ENCODE measurements at places on chromosomes 16 and 17. TPM values are rescaled to one million over a fixed set of nuclear protein-coding genes. Genes with fewer than 3 reads are reported as not detected.

- DNase-seq = no peak
Measured at GRCh38 chr17:52678211-52678610, 519.7 kb upstream of the CA10 start.

- DNase-seq = no peak
Measured at GRCh38 chr16:3812469-3813172, 67.9 kb downstream of the CREBBP start.

GRCh38 chr17:38600416-38600815 is 5.3 kb downstream of the SRCIN1 start:
- DNase-seq = no peak

- no peak for DNase-seq
Measured at GRCh38 chr16:4450931-4451519, 23.4 kb downstream of the NMRAL1 start.

DNA sequence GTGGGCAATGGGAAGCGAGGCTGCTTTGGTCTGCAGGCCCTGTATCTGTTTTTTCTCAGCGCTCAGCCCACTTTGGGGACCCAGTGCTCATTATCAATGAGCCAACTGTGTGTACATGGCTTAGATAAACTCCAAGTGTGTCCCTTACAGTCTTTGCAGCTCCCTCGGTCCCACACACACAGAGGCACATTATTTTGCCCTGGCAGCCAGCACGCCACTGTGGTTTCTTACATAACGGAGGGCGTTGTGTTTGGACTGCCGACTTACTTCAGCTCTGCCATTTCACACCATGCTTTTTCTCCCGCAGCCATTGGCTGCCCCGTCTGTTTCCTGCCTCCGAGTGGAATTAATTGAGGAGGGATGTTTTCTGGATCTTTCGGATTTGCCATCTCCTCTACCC is 56.5 kb upstream of the CLEC18A start:
- no peak for DNase-seq

DNA sequence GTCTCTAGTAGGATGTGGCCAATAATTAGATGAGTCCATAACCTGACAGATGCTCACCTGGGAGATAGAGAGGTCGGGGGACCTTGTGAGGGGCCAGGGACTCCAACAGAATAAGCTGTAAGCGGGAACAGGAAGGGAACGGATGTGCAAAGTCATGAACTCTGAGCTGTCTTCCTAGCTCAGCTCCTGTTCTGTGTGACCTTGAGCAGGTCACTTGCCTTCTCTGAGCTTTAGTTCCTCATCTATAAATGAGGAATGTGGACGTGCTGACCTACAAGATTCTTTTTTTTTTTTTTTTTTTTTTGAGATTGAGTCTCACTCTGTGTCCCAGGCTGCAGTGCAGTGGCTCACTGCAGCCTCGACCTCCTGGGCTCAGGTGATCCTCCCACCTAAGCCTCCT is 58.9 kb downstream of the AKAP1 start:
- DNase-seq = no peak

The PRR29 gene
- 0.85 TPM for total RNA-seq

The SLC4A1 gene
- total RNA-seq = 0.05 TPM
